Tongue (tissue), 3 donors: ENCODE measurements at places on chromosomes 2 and 18. TPM values are rescaled to one million over a fixed set of nuclear protein-coding genes. Genes with fewer than 3 reads are reported as not detected.

ATP6V1B1 gene
- 4.3 TPM for total RNA-seq

SIX2 gene
- 14.4 TPM for total RNA-seq

DNA sequence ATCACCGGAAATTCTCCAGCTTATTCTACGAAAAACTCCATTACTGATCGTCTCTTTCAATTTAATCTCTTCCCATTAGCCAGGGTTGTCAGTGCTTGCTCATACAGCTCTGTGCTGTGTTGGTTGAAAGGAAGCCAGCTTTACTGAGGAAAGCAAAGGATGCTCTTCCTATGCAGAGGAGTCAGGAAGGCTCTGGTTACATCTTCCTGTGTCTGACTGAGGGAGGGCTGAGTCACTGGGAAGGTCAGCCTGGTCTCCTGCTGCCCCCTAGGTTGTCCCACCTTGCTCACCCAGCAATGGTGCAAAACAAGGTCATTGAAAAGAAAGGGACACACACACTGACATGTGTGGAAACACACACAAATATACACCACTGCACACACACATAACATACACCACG lies 975.6 kb downstream of the DCDC2C start:
- DNase-seq, result no peak

- DNase-seq, result no peak
These were observed 33.6 kb upstream of the ZSWIM2 start for GRCh38 chr2:186882511-186883071.

DNA sequence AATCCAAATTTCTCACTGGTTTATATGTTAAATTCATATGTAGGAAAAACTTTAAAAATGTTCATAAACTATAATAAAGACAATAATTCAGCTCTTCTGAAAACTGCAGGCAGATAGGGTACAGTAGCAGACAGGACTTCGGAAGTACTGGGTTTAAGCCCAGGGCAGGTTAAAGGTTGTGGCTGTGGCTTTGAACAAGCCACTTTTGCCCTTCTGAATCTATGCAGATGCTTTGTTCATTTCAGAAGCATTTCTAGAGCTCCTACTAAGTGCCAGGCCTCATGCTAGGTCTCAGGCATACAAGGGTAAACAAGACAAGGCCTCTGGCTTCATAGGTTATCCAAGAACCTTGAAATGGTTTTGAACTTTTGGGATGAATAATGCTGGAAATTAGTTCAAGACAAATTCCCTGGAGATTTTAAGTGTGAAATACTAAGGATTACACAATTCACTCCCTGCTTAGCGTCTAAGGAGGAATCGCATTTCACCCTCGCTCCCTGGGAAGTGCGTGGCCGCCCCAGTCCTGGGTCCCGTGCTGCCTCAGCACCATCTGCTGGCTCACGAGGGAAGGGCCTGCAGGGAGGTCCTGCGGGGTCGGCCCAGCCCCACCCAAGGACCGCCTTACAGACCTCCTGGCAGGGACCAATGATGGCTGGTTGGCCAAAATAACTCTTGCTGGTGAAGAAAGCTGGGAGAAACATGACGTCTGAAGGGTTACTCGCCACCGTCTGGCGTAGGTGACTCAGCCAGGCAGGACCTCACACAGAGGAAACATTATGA lies 67.7 kb upstream of the L3MBTL4 start:
- DNase-seq, result peak; percentile 79
